ENCODE measurements at places on chromosomes 12 and 14. TPM values are rescaled to one million over a fixed set of nuclear protein-coding genes. Genes with fewer than 3 reads are reported as not detected.

DENND5B gene
- polyA plus RNA-seq = 23.8 TPM

PPM1H gene
- 3.9 TPM for polyA plus RNA-seq

RIPK3 gene
- polyA plus RNA-seq = not detected

AICDA gene
- not detected for polyA plus RNA-seq

KRT82 gene
- polyA plus RNA-seq = not detected

TAS2R50 gene
- 2.4 TPM for polyA plus RNA-seq

GARIN6 gene
- not detected for polyA plus RNA-seq

KCNC2 gene
- polyA plus RNA-seq = 7.4 TPM

NXPH4 gene
- 0.53 TPM for polyA plus RNA-seq

KLHDC2 gene
- polyA plus RNA-seq = 305 TPM

FOXG1 gene
- 54.0 TPM for polyA plus RNA-seq

ADAM21 gene
- polyA plus RNA-seq = 0.58 TPM

KCNA5 gene
- 8.6 TPM for polyA plus RNA-seq

CLEC2B gene
- polyA plus RNA-seq = not detected

KIF21A gene
- polyA plus RNA-seq = 130 TPM

CACNA1C gene
- polyA plus RNA-seq = 10.0 TPM

PTGDR gene
- polyA plus RNA-seq = 0.10 TPM

CCER1 gene
- polyA plus RNA-seq = not detected

BDKRB2 gene
- polyA plus RNA-seq = not detected

KRT3 gene
- not detected for polyA plus RNA-seq

VRTN gene
- polyA plus RNA-seq = not detected

C1S gene
- 12.6 TPM for polyA plus RNA-seq

TMEM132C gene
- polyA plus RNA-seq = 0.18 TPM

GPR84 gene
- polyA plus RNA-seq = not detected

LACRT gene
- not detected for polyA plus RNA-seq

ALKBH2 gene
- polyA plus RNA-seq = 44.0 TPM

A2ML1 gene
- polyA plus RNA-seq = 0.08 TPM

GPRC5D gene
- polyA plus RNA-seq = not detected

ZC2HC1C gene
- polyA plus RNA-seq = 4.5 TPM

RGS6 gene
- polyA plus RNA-seq = 2.1 TPM

IAPP gene
- not detected for polyA plus RNA-seq

SERPINA4 gene
- not detected for polyA plus RNA-seq

CFAP251 gene
- 4.0 TPM for polyA plus RNA-seq

DLGAP5 gene
- 2.0 TPM for polyA plus RNA-seq

AGAP2 gene
- polyA plus RNA-seq = 19.3 TPM

DPY19L2 gene
- polyA plus RNA-seq = 37.9 TPM

RDH12 gene
- not detected for polyA plus RNA-seq

PRB2 gene
- polyA plus RNA-seq = not detected

KRT1 gene
- not detected for polyA plus RNA-seq

BBS10 gene
- polyA plus RNA-seq = 15.4 TPM

SPIC gene
- not detected for polyA plus RNA-seq

AKAP6 gene
- polyA plus RNA-seq = 15.8 TPM

TAC3 gene
- polyA plus RNA-seq = 2.5 TPM

PTPRO gene
- 124 TPM for polyA plus RNA-seq

OR6C75 gene
- polyA plus RNA-seq = not detected

TCL1B gene
- polyA plus RNA-seq = not detected

GPRC5A gene
- polyA plus RNA-seq = not detected

IFT81 gene
- polyA plus RNA-seq = 120 TPM
